Activated B cell treated with CpG ODN at 0.5 μM for 24 hours (primary cell): ENCODE measurements at places on chromosomes 7 and 10. TPM values are rescaled to one million over a fixed set of nuclear protein-coding genes. Genes with fewer than 3 reads are reported as not detected.

Gene MYL10
- not detected in 2 replicates for total RNA-seq

DNA sequence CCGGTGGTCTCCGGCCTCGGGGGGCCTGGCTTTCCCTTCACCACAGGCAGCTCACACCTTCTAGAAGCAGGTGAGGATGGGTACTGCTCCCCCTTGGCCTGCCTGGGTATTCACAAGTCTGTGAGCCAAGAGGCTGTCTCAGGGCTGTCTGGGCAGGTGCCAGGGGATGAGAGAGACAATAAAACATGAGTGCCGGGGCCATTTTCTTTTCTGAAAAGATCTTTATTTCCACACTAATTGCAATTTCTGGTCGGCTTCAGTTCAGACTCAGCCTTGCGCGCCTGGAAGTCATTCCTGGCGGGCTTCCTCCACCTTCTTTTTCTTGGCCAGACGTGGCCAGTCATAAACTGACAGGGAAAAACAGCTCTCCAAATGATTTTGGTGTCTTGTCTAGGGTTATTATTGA lies 171.2 kb downstream of the ARHGAP12 start:
- no peak for DNase-seq

DNA sequence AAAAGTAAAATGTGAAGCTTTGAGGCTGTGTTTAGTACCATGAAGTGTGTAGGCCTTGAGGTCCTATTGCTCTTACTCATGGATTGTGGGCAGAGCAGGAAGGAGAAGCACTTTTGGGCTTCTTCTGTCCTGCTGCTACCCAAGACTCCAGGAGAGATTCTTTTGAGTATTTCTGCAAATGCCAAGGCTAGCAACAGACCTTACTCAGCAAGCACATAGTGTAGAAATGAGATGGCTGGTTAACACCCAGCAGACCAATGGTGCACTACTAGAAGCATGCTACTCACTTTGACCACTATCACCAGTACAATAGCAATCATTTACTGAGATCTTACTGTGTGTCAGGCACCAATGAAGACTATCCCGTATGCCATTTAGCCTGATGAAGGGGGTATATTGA lies 3.2 kb downstream of the PLPP4 start:
- no peak for DNase-seq

GRCh38 chr7:130409067-130409711 lies 28.9 kb downstream of the CPA1 start:
- no peak for DNase-seq

Gene DDC
- total RNA-seq, result not detected in 2 replicates

DNA sequence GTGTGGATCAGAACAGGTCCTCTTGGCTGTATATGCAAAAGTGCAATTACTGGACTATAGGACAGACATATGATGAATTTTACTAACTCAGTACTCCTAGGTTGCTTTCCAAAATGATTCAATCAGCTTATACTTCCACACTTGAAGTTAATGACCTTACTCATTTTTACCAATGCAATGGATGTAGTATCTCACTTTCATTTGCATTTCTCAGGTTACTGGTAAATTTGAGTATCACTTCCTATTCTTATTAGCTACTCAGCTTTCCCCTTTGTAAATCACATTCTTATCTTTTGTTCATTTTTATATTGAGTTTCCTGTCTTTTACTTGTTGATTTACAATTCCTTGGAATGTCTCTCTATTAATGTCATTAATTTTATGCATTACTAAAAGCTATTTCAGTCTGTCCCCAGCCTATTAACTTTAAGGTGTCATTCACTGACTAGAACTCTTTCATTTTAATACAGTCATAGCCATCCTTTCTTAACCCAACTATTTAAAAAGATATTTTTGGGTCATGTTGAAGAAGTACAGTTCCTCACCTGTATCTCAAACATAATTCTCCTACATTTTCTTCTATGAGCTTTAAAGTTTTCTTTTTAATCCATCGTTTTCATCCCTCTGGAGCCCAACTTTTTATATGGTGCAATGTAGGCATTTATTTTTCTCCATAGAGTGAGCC lies 88.6 kb downstream of the VIM start:
- no peak for DNase-seq

DNA sequence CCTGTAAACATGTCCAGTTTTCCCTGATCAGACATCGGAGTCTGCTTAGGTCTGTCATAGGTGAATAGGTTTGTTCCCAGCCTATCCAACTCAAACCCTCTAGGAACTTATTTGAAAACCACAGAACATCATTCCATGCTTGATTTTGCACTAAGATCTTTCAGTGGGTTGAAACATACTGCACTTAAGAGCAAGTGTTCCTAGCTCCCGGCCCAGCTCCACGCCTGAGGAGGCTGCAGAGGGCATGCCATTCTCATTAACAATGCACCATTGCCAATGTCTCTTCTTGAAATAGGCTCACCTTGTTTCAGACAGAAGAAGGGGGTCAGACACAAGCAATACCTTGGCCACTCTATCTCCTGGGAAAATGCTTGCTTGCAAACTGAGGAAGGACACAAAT lies 78.0 kb upstream of the EGR2 start:
- no peak for DNase-seq

Gene PRKG1
- total RNA-seq, result not detected in 2 replicates

DNA sequence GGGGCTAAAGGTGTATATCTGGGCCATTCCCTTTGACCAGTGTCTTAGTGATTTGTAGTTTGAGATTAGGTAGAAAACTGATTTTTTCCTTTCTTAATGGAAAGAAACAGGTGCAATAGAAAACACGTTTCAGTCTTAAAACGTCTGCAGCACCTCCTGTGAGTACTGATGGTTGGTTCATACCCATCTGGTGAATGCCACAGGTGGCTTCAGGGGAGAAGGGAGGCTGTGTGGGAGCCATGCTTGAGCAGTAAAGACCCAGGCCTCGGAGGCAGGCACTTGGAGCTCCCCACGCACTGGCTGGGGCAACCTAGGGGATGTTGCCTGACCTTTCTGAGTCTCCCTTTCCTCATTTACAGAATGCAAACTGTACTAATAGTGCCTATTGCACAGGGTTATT lies 171.5 kb upstream of the GRB10 start:
- DNase-seq, result no peak

DNA sequence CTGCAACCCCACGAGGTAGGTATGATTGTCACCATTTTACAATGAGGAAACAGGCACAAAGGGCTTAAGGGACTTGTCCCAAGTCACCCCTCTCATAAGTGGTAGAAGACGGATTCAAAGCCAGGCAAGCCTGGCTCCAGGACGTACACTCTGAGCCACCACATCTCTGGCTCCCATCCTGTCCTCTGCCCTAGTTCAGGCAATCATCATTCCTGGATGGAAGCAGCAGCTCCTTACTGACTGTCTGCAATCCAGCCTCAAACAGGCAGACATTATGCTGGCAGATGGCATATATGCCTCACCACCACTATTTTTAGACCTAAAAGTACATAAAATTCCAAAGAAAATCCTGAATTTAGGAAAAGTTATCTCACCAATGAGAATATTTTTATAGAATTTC lies 100.7 kb downstream of the USP6NL start:
- no peak for DNase-seq

DNA sequence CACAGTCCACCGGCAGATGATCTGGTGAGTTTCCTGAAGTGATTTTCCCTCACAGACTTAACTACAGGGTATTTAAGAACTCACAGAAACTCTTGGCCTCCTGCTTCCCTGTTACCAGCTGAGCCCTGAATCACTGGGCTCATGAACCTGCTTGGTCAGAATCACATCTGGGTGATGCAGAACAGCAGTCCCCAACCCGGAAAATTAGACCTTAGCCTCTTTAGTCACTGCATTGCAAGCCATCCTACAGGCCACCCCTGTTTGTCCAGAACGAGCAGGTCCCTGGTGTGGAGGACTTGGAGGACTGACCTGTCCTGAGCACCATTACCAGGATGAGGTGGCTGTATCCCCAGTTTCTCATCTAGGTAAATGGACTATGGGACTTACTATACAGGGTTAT lies 539.2 kb downstream of the TNS3 start:
- no peak for DNase-seq

Gene GPR15LG
- not detected in 2 replicates for total RNA-seq
